ENCODE measurements at places on chromosomes 3 and 15.

DNA sequence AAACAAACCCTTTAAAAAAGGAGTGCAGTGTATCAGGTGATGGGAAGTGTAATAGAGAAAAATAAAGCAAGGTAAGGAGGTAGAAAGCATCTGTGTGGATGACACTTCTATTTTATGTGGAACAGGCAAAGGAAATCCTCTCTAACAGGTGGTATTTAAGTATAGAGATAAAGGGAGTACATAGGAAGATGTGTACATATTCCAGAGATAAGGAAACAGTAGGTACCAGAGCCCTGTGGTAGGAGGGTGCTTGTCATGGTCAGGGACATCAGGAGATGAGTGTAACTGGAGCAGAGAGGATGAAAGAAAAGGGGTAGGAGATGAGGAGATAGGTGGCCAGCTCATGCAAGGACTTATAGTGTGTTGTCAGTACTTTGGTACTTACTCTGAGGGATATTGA, 65.8 kb downstream of the CHST2 start:
- no peak for DNase-seq

DNA sequence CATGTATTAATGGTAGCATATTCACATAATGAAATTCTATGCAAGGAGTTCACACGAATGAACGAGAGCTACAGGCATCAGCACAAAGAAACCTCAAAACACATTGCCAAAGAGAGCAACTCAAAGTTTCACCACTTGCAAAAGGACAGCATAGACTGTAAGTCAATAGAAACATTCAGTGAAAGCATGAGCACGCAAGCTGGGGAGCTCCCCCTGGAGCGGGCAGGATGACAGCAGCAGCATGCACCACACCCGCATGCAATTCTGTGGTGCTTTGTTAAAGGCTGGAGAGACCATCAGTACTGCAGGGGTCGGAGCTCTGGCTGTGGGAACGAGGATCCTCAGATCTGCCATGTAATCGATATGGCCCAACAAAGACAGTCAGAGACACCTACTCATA, 18.7 kb downstream of the OCA2 start:
- DNase-seq = no peak

DNA sequence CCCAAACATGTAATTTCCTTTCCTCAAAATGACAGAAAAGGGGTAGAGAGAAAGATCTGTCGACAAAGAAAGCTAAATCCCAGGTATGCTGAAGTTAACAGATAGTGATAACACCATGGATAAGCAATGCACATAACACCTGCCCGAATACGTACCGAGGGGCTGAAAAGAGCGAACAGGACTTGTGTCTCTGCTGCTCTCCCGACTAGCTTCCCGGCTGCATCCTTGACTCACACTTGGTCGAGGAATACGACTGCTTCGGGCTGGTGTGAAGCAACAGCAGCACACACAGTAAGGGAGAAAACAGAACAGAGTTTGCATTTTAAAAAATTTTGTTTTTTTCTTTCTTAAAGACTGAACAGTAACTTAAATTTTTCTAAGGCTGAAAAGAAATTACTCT, 136.4 kb downstream of the CLASP2 start:
- DNase-seq = no peak

DNA sequence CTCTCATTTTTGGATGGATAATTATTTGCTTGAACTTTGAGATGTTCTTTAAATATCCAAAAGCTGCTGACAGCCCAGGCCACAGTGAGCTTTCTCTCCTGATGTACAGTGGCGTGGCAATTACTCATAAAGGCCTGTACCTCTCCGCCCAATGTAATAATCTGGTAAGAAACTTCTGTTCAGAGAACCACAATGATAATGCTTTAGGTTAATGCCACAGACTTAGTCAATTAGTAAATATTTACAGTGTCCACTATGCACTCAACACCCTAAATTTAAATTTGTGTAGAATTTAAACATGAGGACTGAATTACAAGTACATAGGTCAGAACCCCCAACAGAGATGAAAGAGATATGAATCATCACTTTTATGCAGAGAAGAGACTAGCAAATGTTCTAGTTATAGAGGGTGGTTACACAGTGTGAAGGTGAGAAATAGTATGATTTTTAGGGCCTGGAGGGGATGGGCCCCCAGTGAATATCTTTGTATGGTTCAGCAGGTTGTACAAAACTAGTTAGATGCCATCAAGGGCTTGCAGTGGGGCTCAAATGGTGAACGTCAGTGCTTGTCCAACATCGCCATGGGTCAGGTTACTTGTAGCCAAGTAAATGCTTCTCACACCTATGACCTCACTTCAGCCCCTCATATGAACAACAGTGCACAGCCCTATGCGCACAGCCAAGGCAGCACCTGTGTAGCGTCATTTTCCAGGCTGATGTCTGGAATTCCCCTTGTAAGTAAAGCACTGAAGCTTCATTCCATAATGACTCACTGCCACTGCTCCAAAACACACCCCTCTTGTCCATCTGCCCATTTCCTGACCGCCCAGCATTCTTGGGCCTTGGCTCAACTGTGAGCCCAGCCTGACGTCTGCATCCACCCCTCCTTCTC, 13.3 kb downstream of the ABHD2 start:
- DNase-seq = peak; percentile 97

GRCh38 chr3:97958796-97959195, 13.4 kb downstream of the RIOX2 start:
- DNase-seq = no peak

All from cardiac fibroblast (primary cell).